ENCODE measurements at places on chromosomes 5 and 9.

DNA sequence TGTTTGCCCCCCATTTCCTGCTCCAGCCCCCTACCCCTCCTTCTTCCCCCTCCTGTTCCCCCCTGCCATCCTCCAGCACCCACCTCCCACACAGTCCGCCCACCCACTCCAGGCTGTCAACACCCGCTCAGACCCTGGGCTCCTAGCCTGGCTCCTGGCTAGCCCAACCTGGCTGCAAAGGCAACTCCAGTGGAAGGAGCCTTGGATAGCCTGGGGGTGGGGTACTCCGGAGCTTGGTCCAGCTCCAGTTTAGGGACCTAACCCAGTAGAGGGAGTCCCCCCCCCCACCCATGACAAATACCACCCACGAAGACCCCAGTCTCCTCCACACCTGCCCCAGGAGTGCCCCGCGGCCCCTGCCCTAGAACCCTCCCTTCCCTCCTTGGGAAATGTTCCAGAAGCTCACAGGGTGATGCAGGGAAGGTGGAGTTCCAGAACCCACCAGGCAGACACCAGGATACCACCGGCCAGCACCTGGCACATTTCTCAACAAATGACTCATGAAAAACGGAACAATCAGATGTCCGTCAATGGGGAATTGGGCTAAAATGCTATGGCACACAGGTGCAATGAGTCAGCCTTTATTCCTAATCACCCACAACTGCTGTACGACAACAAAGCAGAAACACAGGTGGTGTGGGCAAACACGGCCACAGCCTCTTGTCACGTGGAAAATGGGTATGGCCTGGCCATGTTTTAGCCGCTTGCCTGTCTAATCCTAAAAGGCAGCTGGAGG is 901 bp upstream of the SLC12A7 start:
- peak; percentile 96 for DNase-seq

- peak; percentile 25 for DNase-seq
Measured at GRCh38 chr9:113516840-113517577, 53.5 kb downstream of the RGS3 start.

DNA sequence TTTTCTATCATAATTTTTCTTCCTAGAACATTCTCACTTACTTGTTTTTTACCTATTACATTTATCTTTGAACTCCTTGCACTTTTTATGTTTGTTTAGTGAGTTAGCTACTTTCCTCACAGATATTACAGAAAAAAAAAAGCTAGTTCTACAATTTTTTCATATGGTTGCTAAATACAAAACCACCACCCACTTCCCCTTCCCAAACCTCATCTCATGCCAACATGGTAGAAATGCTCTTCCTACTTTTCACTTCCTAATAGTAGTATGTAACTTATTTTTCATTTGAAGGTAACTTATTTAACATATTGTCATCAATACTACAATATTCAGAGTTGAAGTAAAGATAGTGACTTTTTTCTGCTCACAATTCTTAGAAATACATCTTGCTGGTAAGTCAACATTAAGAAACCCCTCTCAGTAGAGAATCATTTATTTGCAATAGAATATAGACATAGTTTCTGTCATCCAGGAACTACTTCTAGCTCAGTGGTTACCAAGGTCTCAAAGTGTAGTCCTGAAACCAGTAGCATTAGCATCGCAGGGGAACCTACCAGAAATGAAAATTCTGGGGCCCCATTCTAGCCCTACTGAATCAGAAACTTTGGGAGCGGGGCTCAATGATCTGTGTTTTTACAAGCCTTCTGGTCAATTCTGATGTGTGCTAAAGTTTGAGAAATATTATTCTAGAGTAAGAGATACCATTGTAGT is 1124.6 kb downstream of the DTWD2 start:
- DNase-seq: no peak

- no peak for DNase-seq
Measured at GRCh38 chr5:58875599-58875998, 292.7 kb downstream of the RAB3C start.

DNA sequence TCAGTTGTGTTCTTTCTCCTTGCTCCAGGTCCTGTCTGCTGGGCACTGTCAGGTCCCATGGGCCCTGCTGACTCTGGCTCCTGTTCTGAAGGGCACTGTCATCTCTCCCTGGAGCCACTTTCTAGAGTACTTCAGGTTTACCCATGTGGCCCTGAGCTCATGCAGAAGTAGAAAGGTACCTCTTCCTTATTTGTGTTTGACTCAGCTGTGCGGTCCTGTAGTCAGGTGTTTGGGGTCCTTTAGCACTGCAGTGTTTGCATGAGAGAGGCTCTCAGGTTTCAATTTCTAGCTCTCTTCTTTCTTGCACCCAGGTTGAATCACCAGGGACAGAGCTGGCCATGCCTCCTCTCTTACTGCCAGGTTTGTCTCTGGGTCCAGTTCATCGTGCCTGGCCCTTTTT is 71.5 kb downstream of the HSPA4 start:
- DNase-seq: no peak

All from RPMI8226 (cell line).